ENCODE measurements at places on chromosomes 12 and 14.

- H3K4me1 ChIP-seq: no peaks in the 10 kb centered on the region
- H3K27ac ChIP-seq: no peak overlapping the region
- DNase-seq: no peak
- no peak overlapping the region for H3K4me3 ChIP-seq
- H3K27me3 ChIP-seq: no peaks in the 10 kb centered on the region
Observed at GRCh38 chr12:115485967-115486366, 791.5 kb downstream of the MED13L start.

DNA sequence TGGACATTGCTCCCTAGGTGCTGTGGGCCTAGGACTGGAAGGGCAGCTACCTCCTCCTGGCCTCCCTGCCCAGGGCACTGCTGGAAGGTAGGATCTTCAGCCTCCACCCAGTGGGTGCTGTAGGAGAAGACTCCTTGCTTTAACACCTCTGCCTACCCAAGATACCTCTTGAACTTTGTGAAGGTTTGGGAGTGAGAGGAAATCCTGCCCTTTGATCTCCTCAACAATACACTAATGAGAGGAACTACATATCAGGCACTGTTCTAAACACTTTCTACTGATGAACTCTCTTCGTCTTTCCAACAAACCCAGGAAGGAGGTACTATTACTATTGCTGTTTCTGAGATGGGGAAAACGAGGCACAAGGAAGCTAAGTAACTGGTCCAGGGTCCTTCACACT lies 66.9 kb downstream of the PLEKHG3 start:
- no peak overlapping the region for H3K27ac ChIP-seq
- no peaks in the 10 kb centered on the region for H3K27me3 ChIP-seq
- DNase-seq: no peak

DNA sequence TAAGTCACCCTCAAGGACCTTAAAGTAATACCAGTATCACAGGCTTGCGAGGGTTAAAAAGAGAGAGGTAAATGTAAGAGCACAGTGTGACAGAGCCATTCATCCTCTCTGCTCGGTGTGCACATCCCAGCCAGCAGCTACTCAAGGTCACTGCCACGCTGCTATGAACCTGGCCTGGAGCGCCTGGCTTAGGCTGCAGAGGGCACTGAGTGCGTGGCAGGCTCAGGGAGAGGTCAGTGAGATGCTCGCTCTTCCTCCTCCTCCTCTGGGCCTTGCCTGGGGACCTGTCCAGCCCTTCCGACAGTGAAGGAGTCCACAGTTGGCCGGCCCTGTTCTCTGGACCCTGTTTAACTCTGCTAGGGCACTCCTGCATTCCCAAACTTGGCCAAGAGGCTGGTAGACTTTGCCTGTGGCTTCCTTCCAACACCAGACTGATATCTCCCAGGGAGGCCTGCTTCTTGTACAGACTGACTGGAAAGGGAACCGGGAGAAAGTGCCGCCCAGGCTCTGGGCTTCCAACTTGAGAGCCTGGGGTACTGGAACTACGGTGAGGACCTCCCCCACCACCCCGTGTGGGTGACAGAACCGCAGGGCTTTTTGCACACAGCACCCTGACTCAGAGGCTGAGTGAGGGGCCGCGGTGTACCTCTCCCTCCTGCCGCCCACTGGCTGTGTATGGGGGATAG lies 62.6 kb upstream of the CORO1C start:
- no peaks in the 10 kb centered on the region for H3K27me3 ChIP-seq
- DNase-seq: no peak
- H3K4me1 ChIP-seq: no peaks in the 10 kb centered on the region
- no peak overlapping the region for H3K4me3 ChIP-seq

DNA sequence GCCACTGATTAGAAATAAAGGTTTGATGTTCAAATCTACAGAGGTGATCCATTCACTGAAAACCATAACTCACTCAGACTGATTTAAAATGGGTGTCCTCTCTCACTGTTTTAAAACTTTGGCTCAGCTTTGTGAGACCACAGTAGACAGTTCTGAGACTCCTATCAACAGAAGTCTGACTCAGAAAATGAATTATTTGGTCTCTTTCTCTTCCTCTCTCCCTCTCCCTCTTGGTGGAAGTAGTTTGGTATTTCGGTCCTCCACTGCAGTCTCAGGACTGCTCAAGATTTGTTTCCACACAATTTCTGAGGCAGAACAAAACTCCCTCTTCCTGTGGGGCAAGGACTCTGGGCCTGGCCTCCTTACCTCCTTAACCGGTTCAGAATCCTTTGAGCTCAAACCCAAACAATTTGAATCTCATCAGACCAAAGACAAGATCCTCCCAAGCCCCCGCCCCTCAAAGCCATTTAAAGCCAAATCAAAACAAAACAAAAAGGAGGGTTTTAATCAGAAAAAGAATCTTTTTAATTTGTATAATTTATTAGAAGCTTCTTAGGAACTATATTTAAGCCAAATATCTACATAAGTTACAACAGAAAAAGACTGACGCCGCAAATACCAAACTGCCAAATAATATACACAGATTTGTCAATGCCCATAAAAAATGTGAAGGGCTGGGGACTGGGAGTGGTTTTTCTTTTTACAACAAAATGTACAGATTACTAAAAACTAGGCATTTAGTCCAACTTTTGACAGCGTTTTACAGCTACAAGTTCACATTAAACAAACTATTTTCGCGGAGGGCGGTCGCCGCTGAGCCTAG lies 3.9 kb downstream of the NKX2-1 start:
- H3K4me3 ChIP-seq: no peak overlapping the region
- H3K4me1 ChIP-seq: peaks cover 5% of the 10 kb centered on the region
- H3K36me3 ChIP-seq: no peaks in the 10 kb centered on the region
- DNase-seq: no peak
- peak overlapping the region; percentile 14 for H3K27ac ChIP-seq
